ENCODE measurements at places on chromosomes 2 and 18. TPM values are rescaled to one million over a fixed set of nuclear protein-coding genes. Genes with fewer than 3 reads are reported as not detected.

DNA sequence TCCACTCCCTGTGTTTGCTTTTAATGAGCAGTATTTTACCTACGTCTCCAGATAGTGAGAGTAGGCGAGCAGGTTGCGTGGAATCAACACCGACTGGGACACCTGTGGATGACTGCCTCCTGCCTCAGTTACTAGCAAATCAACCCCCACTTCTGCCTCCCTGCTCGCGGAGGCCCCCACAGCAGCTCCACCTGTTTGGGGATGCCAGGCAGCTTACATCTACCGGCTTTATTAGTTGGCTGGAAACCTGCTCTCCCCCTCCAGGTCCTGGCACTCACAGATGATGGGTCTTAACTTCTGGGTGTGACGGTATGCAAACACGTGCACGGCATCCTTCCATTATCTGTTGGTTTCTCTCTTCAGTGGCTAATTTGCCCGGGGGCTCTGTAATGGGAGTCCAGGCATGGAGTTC is 164.4 kb upstream of the SESTD1 start:
- no peaks in the 10 kb centered on the region for H3K4me1 ChIP-seq
- peaks cover 7% of the 10 kb centered on the region for H3K27me3 ChIP-seq
- DNase-seq = no peak
- H3K4me3 ChIP-seq = no peak overlapping the region

The AMER3 gene
- total RNA-seq = not detected

The TXNL1 gene
- total RNA-seq = 55.5 TPM

DNA sequence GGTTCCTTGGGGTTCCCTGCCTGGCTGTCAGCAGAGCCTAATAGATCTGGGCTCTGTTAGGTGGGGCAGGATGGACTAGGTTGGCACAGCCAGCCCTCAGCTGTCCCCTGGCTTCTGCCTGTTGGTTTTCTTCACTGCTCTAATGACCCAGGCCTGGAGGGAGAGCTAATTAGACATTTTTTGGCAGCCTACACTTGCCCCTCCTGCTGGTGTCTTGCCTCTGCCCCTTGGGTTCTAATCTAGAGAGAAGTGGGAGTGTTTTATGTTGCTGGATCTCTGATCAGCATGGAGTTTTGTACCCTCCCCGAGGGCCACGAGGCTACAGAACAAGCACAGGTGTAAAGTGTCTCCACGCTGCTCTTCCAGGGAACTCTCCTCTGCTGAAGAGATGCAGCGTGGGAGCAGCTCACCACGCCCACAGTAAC is 199.4 kb upstream of the RASGRP3 start:
- no peak overlapping the region for H3K4me3 ChIP-seq
- H3K4me1 ChIP-seq = peaks cover 17% of the 10 kb centered on the region
- peaks cover 13% of the 10 kb centered on the region for H3K27me3 ChIP-seq
- no peak for DNase-seq
- H3K27ac ChIP-seq = no peak overlapping the region

DNA sequence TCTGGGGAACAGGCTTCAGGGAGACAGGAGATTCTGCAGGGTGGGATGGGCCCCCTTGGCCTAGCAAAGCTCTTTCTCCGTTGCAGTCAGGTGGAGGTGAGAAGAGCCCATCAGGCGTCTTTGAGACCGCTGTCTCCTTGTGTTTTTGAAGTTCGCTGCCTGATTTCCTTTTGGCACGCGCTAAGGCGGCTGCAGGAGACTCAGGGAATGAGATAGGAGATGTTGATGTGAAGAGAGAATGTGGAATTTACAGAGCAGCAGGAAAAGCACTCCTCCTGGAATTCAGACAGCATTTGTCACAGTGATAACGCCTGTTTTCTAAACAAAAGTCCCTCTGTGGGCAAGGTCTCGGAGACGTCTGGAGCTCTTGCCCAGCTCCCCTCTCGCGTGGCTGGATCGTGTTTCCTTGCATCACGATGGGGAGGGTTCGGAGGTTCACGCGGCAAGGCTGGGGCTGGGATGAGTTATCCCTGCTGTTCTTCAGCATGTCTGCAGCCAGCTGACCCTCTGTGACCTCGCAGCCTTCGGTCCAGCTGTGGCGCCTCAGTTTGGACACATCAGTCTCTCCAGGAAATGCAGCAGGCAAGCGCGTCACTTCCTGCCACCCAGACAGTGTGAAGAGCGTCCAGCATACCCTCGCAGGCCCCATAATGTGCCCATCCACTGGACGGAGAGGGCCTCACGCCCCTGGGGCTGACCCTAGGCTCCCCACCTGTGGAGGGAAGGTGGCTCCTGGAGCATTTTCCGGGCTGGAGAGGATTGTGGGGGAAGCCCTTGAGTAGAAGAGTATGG is 30.2 kb downstream of the GLI2 start:
- H3K4me1 ChIP-seq = no peaks in the 10 kb centered on the region
- no peaks in the 10 kb centered on the region for H3K27me3 ChIP-seq
- H3K36me3 ChIP-seq = no peaks in the 10 kb centered on the region
- no peak overlapping the region for H3K4me3 ChIP-seq

- no peak overlapping the region for H3K4me3 ChIP-seq
- H3K36me3 ChIP-seq = no peaks in the 10 kb centered on the region
- no peaks in the 10 kb centered on the region for H3K4me1 ChIP-seq
- DNase-seq = no peak
- H3K27me3 ChIP-seq = no peaks in the 10 kb centered on the region
Observed at GRCh38 chr18:69216321-69216720, 184.4 kb upstream of the DOK6 start.

- H3K4me3 ChIP-seq = no peak overlapping the region
- no peaks in the 10 kb centered on the region for H3K36me3 ChIP-seq
- no peak overlapping the region for H3K27ac ChIP-seq
Observed at GRCh38 chr2:10377052-10377746, 70.9 kb downstream of the ODC1 start.

- peaks cover 33% of the 10 kb centered on the region for H3K4me1 ChIP-seq
- H3K27ac ChIP-seq = peak overlapping the region; percentile 19
- DNase-seq = no peak
- H3K4me3 ChIP-seq = no peak overlapping the region
- H3K27me3 ChIP-seq = no peaks in the 10 kb centered on the region
Observed at GRCh38 chr2:181789827-181790448, 101.6 kb upstream of the ITPRID2 start.

The ZSWIM2 gene
- not detected for total RNA-seq

DNA sequence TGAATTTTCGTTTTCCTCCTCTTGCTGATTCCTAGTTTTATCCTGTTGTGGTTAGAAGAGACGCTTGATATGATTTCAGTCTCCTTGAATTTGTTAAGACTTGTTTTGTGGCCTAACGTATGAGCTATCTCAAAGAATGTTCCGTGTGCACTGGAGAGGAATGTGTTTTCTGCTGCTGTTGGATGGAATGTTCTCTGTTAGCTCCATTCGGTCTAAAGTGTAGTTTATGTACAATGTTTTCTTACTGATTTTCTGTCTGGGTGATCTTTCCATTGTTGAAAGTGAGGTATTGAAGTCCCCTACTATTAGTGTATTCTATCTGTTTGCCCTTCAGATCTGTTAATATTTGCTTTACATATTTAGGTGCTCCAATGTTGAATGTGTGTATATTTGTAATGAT is 25.9 kb downstream of the COLEC11 start:
- no peak overlapping the region for H3K27ac ChIP-seq
- no peaks in the 10 kb centered on the region for H3K36me3 ChIP-seq
- no peak overlapping the region for H3K4me3 ChIP-seq
- DNase-seq = no peak
- H3K27me3 ChIP-seq = peaks cover 14% of the 10 kb centered on the region

The ARHGEF4 gene
- total RNA-seq = 0.30 TPM

The RGPD3 gene
- 0.20 TPM for total RNA-seq

The NEU2 gene
- total RNA-seq = not detected

- H3K36me3 ChIP-seq = no peaks in the 10 kb centered on the region
- DNase-seq = no peak
- H3K4me1 ChIP-seq = no peaks in the 10 kb centered on the region
- H3K27me3 ChIP-seq = peaks cover 23% of the 10 kb centered on the region
Observed at GRCh38 chr2:159946326-159946999, 116.0 kb downstream of the PLA2R1 start.

DNA sequence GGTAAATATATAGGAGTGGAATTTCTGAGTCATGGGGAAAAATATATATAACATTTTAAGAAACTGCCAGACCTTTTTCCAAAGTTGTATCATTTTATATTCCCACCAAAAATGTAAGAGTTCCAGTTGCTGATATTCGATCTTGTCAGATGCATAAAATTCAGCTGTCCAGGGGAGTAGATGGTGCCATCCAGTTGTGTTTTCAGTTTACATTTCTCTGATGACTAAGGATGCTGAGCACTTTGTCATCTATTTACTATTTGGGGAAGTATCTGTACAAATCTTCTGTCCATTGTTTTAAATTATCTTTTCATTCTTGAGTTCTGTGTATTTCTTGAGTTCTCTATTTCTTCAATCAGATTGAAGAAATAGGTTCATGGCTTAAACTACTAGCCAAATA is 126.1 kb downstream of the RTN4 start:
- H3K27ac ChIP-seq = no peak overlapping the region
- no peak overlapping the region for H3K4me3 ChIP-seq
- DNase-seq = no peak
- no peaks in the 10 kb centered on the region for H3K36me3 ChIP-seq

The GAREM2 gene
- 1.6 TPM for total RNA-seq

- H3K27me3 ChIP-seq = no peaks in the 10 kb centered on the region
- H3K27ac ChIP-seq = no peak overlapping the region
- H3K4me1 ChIP-seq = no peaks in the 10 kb centered on the region
- no peaks in the 10 kb centered on the region for H3K36me3 ChIP-seq
- no peak for DNase-seq
- no peak overlapping the region for H3K4me3 ChIP-seq
Observed at GRCh38 chr2:104745846-104746245, 108.1 kb upstream of the POU3F3 start.

All from activated CD4-positive, alpha-beta memory T cell treated with anti-CD3 and anti-CD28 coated beads, Interleukin-2, amount 10 ng/mL, durations not matched to agents 7 days and 5 days (primary cell).